ENCODE measurements at places on chromosomes 1 and 21. TPM values are rescaled to one million over a fixed set of nuclear protein-coding genes. Genes with fewer than 3 reads are reported as not detected.

Gene IGSF8
- polyA plus RNA-seq = 80.3 TPM

Gene OR2G2
- polyA plus RNA-seq = not detected

Gene OR2L3
- 0.42 TPM for polyA plus RNA-seq

Gene ATP6V1G3
- not detected for polyA plus RNA-seq

Gene NR5A2
- 1.7 TPM for polyA plus RNA-seq

Gene RNASEL
- 5.0 TPM for polyA plus RNA-seq

Gene MSH4
- polyA plus RNA-seq = 0.65 TPM

Gene ZBTB40
- 17.4 TPM for polyA plus RNA-seq

Gene MAN1C1
- polyA plus RNA-seq = 52.4 TPM

Gene HMGN2
- polyA plus RNA-seq = 693 TPM

Gene TNN
- 2.8 TPM for polyA plus RNA-seq

Gene FABP3
- polyA plus RNA-seq = 110 TPM

Gene KPRP
- not detected for polyA plus RNA-seq

Gene CDA
- polyA plus RNA-seq = 0.99 TPM

Gene SPRR2A
- not detected for polyA plus RNA-seq

Gene OR10K1
- not detected for polyA plus RNA-seq

Gene UFC1
- 165 TPM for polyA plus RNA-seq

Gene PRPF38A
- polyA plus RNA-seq = 62.0 TPM

Gene TRNP1
- 42.4 TPM for polyA plus RNA-seq

Gene SAMD13
- 6.1 TPM for polyA plus RNA-seq

Gene CATSPER4
- polyA plus RNA-seq = 0.14 TPM

Gene TAGLN2
- polyA plus RNA-seq = 101 TPM

Gene MPZ
- 79.0 TPM for polyA plus RNA-seq

Gene CRP
- polyA plus RNA-seq = not detected

Gene LPAR3
- 2.6 TPM for polyA plus RNA-seq
